ENCODE measurements at places on chromosomes 7 and 10.

GRCh38 chr7:85630904-85631600 lies 444.2 kb upstream of the SEMA3D start:
- no peak for ATAC-seq

GRCh38 chr10:76555067-76555670 lies 1082.4 kb downstream of the KCNMA1 start:
- no peak for ATAC-seq

GRCh38 chr7:127938588-127938987 lies 92.6 kb downstream of the LRRC4 start:
- ATAC-seq = peak; percentile 58

- ATAC-seq = no peak
Measured at GRCh38 chr7:52344015-52344414, 691.4 kb upstream of the POM121L12 start.

GRCh38 chr7:98810153-98810802 lies 59.5 kb downstream of the TMEM130 start:
- no peak for ATAC-seq

GRCh38 chr10:79055100-79055782 lies 13.5 kb upstream of the ZMIZ1 start:
- no peak for ATAC-seq

DNA sequence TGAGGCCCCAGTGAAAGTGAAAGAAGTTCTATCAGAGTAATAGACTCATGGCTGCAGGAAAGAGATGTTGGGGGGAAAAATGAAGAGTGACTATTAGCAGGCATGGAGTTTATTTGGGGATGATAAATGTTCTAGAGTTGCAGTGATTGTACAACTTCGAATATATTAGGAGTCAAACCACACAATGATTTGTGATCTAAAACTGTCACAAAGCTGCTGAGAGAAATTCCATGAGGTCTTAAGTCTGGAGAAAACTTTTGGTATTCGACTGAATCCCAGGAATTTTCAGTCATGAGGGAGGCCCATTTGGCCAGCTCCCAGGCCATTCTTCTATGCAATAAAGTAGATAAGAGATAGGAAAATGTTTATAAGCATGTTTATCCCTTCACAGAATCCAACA lies 55.9 kb upstream of the UNC5B start:
- no peak for ATAC-seq

GRCh38 chr10:99766302-99766681 lies 16.1 kb upstream of the ABCC2 start:
- no peak for ATAC-seq

DNA sequence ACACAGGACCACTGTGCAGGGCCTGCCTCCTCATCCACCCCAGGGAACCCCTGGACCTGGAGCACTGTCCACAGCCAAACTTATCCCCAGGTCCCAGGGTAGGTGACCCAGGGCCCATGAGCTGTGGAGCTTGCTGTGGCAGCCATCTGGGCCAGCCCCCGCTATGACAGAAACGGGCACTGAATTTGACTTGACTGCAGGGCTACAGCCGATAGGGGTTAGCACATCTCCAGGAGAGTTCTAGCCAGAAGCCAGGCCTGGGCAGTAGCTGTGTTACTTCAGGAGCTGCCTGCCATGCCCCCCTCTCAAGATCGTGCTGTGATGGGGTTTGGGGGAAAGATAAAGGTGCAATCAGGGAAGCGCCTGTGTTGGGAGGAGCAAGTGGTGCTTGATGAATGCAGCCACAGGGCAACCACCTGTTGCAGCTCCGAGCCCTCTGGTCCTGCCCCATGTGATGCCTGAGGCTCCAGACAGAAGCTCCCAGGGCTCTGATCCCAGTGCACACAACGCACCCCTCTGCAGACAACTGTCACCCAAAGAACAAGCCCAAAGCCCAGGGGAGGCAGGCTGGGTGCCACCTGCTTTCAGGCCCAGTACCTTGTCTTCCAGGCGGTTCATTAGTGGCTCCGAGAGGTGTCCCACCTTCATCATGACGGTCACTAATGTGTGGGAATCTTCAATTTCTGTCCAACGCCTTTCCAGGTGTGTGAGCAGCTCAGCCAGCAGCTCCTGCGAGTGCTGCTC lies 6.5 kb downstream of the TBRG4 start:
- ATAC-seq = no peak

DNA sequence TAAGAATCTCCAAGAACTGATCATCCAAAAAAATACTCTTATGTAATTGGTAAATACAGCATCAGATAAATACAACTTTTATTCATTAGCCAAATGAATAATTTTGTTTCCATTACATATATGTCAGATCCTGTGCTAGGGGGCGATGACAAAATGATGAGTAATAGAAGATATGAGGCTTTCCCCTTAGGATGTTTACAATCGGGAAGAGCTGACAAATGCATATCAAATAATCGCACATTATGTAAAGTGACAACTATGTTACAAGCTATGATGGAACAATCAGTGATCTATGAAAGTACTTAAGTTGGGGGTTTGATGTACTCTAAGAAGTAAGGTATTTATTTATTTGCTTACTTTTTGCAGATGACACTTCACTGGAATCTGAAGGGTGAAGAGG lies 465.6 kb upstream of the VSTM2A start:
- no peak for ATAC-seq

DNA sequence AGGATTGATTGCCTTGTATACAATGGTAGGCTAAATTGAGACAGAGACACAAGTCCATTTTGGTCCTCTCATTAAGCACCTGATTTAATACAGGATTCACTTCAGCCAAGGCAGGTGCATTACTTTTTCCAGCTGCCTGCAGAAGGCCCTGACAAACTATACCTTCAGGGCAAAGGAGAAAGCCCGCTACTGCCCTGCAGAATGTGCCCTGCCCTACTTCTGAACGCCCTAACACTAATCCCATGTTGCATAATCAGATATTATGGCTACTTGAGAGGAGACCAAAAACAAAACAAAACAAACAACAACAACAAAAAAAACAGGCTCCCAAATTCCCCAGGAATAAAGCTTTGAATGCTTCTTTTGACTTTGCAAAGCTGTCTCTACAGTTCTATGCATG lies 116.9 kb upstream of the ABI1 start:
- no peak for ATAC-seq

DNA sequence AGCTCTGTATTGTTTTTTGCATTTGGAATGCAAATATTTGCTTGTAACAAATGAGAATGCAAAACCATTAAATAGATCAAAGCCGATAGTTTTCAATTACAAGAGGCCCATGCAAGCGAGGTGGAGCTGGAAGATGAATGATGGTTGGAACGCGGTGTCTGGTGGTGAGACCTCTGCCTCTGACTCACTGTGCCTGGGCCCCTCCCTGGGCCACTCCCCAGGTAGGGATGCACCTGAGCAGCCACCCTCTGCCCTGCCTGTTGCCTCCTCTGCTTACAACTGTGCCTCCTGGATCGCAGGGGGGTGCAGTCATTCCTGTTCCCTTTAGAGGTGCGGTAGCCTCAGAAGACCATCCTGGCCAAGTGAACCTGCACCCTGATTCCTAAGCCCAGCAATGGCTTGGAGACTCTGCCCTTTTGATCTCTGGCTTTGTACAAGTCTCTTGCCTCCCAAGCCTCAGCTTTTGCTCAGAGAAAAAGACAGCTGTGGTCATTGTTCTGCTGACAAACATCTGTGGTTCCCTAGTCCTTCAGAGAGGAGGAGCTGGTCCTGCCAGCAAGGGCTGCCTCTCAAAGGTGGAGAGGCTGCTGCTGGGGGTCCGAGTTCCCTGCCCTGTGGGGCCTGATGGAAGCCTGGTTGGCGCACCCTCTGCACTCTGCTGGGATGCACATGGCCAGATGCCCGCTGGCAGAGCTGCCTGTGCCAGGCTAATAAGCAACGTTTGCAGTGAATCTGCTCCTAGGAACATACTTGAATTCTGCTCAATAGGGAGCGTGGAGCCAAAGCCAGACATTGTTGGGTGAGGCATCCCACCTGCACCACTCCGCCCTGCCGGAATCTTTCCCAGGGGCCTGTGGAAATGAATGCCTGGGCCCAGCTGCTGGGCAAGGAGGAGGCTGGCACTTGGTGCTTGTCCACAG lies 126.3 kb upstream of the TCERG1L start:
- peak; percentile 73 for ATAC-seq

- ATAC-seq = no peak
Measured at GRCh38 chr7:139106959-139107358, 2.6 kb downstream of the ZC3HAV1 start.

DNA sequence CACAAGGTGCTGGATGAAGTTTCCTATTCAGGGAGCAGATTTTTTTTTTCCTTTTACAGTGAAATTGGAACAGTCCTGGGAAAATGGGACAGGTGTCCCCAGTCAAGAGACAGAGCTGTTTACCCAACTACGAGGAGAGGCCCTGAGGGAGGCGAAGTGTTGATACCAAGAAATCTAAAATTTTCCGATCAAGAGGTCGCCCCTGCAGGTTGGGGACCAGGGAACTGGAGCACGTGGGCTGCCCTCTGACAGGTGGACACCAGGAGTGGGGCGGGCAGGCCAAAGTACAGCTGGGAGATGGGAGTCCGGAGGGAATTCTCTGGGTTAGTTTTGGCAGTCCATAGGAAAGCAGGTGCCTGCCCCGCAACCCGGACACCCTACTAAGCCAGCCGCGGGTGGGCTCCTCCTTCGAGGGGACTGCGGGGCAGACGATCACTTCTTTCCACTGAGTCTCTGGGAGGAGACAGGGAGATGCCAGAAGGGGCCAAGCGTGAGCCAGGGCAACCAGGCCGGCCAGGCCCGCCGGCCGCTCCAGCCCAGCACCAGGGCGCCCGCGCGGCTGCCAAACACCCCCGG lies 965 bp upstream of the CAMK1D start:
- ATAC-seq = no peak

GRCh38 chr7:12054830-12055229 lies 156.3 kb upstream of the TMEM106B start:
- no peak for ATAC-seq

GRCh38 chr7:66627881-66628360 lies 760 bp upstream of the KCTD7 start:
- ATAC-seq = peak; percentile 3
